ENCODE measurements at places on chromosomes 11 and 22.

- DNase-seq: peak; percentile 71
Measured at GRCh38 chr11:121291896-121292494, 576 bp upstream of the SC5D start.

DNA sequence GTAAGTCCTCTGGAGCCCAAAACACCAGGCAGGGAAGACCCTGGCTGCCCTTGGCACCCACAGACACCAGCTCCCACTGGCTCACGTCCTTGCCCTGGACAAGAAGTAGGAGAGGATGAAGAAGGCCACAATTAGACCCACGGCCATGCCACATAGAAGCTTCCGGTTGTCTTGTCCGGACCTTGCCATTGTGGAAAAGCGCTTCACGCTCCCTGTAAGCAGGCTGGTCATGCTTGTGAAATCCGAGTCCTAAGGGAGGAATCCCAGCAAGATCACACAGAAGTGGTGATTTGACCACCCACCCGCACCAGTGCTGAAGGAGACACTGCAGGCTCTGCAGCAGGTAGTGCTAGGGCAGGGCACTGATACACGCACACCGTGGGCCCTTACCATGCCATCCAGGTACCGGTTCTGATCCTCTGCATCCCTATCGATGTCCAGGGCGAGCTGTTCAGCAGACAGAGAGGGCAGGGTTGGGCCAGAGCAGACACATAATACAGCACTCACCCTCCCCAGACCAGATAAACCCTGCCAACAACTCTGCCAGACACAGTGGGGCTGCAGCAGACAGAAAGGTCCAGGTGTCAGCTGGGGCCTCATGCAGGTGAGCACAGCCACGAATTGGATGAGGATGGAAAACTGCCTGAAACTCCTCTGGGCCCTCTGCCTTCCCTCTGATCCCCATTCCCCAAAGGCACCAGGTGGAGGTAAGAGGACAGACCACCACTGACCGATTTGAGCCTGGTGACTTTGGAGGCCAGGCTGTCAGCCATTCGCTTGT is 1.8 kb downstream of the BET1L start:
- DNase-seq: no peak

- DNase-seq: no peak
Measured at GRCh38 chr11:13118194-13118593, 109.1 kb downstream of the RASSF10 start.

GRCh38 chr11:61028135-61028729 is 56.8 kb downstream of the CD6 start:
- peak; percentile 20 for DNase-seq

DNA sequence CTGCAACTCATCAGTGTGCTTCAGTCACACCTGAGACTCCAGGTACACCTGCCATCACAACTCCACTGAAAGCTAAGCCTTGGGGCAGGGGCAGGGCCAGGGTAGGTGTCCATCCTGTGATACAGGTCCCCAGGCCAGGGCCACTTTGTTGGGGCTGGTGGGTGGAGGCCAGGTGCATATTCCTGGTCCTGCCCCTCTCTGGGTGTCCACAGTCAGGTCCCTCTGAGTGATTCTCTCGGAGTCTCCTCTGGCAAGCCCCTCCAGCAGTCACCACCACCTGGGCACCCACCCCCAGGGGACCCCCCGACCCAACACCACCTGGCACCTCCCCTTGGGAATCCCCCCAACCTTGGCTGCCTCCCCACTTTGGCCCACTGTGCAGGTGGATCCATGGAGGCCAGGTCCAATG is 9.5 kb upstream of the ACR start:
- DNase-seq: no peak

DNA sequence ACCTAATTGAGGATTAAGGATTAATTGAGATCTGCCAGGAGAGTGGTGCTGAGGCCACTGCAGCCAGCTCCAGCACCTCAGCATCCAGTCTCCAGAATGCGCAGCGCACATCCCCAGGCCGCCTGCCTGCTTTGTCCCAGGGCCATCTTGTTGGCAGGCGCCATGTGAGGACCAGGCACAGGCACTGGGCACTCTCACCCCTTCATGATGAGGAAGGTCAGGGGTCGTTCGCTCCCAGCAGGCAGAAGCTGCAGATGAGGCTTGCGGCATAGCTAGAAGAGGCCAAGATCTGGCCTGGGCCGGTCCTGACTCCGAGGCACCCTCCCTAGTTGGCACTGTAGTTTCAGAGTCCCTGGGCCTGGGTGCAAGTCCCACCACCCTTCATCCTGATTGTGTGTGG is 6.4 kb downstream of the CABP2 start:
- DNase-seq: no peak

- DNase-seq: no peak
Measured at GRCh38 chr11:62108971-62109404, 14.8 kb upstream of the INCENP start.

DNA sequence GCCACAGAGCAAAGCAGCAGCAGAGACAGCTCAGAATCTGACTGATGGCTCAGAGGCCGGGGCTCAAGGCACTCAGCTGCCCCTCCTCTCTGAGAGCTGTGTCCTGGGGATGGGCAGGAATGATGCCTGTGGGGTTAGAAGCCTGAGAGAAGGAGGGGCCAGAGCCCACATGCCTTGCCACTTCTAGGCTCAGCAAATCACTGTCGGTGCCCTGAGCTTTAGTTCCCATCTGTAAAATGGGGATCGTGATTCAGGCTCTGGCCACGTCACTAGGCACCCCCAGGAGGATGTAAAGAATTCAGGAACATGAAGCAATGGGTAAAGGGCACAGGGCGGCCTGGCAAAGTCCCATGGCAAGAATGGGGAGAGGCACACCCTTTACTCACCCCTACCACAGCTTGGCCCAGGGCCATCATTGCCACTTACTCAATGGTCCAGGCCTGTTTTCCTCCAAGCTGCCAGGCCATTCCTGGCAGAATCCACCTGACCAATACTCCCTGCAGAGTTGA is 3.4 kb upstream of the CDC42EP2 start:
- DNase-seq: no peak

GRCh38 chr22:50505776-50506610 is 1.5 kb downstream of the LMF2 start:
- DNase-seq: peak; percentile 95

GRCh38 chr11:3145206-3145520 is 19.9 kb downstream of the OSBPL5 start:
- DNase-seq: no peak

DNA sequence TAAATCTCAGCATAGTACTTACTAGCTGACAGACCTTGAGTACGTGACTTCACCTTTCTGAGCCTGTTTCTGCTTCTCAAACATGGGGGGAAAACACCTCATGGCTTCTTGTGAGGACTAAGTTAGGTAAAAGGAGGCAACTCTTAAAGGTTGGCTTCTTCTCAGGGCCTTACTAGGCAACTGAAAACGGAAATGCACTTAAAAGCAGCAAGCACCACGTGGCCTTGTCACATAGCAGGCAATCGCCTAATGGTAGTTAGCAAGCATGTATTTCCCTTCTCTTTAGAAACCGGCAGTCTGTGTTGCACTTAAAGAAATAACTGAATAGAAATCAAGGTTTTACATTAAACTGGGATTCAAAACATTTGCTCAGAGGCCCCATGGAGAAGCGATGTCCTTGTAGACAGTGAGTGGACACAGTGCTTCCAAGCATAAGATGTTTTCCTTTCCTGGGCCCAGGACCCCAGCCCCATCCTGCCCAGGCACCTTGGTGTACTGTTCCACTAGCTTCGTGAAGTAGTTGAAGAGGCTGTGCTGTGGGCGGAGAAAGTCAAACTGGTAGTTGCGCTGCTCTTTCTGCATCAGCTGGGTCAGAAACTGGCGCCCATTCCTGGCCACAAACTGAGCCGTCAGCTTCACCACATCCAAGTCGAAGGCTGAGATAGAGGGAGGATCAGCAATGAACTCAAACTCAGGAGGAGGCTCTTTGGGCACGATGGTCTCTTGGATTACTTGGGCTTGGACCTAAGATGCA is 12.1 kb downstream of the SF3A1 start:
- DNase-seq: no peak

DNA sequence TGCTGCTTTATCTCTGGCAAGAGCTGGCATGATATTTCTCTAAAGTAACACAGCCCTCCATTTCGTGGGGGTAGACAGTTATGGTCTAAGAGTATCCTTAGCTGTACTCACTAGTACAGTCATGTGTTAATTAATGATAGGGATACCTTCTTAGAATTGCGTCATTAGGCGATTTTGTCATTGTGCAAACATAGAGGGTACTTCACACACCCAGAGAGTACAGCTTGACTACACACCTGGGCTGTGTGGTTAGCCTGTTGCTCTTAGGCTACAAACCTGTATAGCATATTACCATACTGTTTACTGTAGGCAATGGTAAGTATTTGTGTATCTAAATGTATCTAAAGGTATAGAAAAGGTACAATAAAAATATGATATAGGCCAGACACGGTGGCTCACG is 17.0 kb downstream of the XRCC6 start:
- DNase-seq: no peak

DNA sequence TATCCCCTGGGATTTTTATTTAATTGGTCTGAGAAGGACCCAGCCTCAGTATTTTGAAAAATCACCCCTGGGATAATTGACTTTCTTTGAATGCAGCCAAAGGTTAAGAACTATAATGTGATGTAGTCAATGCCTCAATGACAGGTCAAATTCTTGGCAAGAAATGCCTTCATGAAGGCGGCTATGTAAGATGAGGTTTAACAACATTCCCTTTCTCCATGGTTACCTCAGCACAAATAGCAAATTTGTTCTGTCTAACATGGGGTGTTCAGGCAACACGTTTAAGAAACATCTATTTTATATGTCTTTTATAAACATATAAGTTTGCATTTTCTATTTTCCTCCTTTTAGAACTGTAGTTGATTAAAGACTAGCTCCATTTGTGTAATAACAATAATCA is 5.3 kb downstream of the SLN start:
- DNase-seq: no peak

DNA sequence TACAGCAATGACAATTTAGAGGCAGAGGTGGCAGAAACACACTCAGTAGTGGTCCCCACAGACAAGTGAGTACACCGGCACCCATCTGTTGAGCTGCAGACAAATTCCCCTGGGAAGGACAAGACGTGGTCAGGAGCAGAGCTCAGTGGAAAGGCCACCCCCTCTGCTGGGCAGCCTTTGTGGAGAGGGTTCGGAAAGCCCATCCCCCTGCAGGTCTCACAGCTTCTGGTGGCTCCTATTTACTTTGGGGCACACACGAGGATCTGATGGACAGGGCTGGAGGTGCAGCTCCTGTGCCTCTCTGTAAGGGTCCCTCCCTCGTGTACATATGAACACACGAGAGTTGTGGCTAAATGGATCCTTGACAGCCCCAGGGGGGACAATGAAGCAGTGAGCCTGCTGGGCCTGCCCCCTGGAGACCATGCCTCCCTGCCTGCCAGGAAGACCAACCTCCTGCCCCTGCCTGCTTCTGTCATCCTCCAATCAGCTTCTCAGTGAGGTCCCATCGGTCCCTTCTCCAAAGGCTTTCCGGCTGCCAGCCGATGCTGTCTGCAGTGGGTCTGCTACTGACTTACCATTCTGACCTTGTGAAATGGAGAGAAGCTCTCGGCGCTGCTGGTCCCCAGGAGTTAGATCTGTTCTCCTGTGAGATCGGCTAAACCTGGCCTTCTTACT is 161.5 kb downstream of the CACNA1I start:
- DNase-seq: peak; percentile 79

DNA sequence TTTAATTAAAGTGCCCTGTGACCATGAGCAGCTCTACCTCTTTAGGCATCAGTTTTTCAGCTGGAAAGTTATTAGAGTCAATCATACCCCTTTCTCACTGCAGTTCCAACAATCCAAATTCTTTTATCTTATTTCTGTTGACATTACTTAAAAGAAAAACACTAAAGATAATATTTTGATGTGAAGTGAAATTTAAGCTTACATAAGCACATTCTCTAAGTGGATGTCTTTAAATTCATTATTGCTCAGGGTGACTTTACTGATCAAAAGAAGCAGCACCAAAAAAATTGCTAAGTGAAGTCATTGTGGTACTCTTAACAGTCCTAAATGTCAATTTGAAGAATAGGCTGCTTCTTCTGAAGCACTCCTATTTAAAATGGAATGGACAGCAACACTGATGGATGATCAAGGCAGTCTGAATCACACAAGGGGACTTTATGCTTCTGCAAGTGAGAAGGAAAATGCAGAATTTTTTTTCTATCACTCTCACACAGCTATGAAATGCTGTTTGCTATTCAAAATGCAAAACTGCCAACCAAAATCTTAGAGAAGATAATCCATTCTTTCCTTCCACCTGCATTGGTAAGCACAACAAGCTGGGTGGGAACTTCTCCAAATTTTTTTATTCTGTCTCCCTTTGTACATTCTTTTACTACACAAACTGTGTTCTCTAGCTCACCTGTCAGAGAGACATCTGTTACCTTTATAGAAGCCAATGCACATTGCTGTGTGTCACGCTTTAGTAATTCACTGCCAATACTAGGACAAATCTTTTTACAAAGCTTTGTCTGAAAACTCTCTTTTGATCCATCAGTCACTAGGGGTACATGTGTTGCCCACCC is 179.9 kb downstream of the GRIA4 start:
- no peak for DNase-seq

DNA sequence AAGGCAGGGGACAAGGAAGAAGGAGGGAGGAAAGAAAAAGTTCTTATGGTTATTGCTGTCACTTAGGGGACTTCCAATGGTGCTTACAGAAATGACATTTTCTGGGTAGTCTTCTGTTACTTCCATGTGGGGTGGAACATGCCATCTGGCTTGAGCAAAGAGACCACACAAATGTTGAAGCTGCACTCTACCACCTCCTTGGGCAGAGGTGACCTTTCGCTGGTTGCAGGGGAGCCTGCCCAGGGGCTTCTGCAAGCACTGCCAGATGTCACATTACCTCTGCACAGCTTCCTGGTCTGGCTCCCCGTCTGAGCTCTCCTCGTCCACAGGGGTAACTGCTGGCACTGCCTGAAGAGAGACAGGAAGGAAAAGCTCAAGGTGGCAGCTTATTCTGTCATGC is 32.6 kb upstream of the APOA1 start:
- no peak for DNase-seq

- DNase-seq: peak; percentile 80
Measured at GRCh38 chr11:114166897-114167323, 107.4 kb downstream of the ZBTB16 start.

GRCh38 chr22:44586999-44587736 is 89.1 kb upstream of the RTL6 start:
- peak; percentile 88 for DNase-seq

DNA sequence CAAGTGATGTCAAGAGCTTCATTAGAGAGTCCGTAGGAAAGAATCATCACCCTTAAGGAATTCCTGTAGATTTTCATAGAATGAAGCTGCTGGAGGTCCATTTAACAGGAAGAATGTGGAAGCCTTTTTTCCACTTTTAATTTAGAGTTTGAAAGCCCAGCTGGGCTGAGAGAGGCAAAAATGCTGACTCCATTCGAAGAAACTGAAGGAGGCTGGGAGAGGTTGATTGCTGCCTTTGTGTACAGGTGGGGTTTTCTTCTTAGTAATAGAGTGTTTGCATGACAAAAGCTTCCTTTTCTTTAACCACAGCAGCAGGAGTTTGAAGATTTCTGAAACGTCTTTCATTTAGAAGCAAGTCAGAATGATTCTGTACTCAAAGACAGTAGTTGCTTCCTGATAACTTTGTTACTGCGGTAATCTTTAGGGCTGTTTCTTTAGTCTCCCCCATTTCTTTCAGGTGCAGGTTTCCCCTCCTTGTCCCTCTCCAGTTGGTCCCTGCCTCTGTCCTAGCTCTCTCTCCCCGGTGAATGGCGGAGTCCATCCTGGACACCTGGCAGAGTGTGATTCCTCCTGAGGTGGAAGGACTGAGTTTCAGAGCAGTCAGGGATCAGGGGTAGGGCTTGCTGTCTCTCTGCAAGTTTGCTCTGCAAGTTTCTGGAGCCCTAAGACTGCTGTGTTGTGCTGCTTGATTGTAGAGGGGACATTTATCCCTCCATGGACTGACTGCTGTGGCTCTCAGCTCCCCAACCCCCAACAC is 166.2 kb downstream of the LDLRAD3 start:
- DNase-seq: no peak

- no peak for DNase-seq
Measured at GRCh38 chr11:110433393-110434333, 3.9 kb downstream of the FDX1 start.

All from NCI-H146 (cell line).